ENCODE measurements at places on chromosomes 2 and 18.
A peak's percentile ranks its signal among the peaks of the same experiment; 100 is the strongest.

DNA sequence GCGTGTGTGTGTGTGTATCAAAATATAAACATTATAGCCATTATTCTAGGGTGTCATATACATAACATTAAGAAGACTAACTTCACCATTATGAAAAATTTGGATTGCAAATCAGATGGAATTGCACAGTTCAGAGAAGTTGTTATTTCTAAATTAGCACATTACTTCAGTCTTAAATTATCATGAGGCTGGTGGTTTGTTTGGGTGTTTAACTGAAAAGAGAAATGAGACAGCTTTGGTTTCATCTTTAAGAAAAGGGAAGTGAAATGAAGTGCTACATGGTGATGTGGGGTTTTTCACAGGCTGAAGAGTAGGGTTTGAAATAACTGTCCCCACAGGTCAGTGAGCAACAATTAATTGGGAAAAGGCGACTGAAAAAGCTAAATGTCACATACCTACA is 161.2 kb upstream of the XIRP2 start:
- DNase-seq = no peak

DNA sequence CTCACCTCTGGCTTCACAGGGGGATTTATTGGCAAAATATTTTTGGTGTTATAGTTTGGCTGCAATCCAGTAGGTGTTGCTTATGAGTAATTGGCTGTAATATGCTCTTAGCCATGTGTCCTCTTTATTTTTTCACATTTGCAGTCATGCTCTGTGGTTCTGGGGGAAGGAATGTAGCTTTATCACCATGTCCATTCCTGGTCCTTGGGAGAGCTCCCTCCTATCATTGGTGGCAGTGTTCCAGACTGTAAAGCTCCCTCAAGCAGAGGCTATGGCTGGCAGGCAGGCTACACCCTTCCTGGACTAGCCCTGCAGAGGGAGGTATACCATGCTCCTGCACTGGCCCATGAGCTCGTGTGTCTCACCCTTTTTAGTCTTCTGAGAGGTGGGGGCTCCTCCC is 120.0 kb upstream of the FSIP2 start:
- no peak for DNase-seq

DNA sequence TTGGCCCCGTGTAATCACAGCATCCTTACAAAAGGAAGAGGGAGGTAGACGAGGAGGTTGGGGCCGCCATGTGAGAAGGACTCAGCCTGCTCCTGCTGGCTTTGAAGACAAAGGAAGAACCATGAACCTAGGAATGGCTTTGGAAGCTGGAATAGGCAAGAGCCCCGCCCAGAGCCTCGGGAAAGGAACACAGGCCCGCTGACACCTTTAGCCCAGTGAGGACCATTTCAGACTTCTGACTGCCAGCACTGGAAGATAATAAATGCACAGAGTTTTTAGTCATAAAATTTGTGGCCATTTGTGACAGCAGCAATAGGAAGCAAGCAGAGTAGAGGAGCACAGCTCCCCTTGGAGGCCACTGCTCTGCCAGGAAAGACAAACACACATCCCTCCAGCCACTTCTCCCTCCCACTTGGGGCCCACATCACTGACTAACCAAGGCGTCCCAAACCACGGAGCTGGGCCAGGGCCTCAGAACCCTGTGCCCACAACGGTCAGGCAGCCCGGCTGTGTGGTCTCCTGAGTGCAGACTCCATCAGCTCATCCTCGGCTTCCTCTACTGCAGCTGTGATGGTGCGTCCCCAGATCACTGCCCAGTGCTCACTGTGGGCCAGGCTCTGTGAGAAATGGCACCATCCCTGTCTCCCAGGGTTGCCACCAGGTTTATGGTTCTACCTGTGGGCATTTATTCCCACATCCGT is 39.7 kb downstream of the TFCP2L1 start:
- DNase-seq = no peak

DNA sequence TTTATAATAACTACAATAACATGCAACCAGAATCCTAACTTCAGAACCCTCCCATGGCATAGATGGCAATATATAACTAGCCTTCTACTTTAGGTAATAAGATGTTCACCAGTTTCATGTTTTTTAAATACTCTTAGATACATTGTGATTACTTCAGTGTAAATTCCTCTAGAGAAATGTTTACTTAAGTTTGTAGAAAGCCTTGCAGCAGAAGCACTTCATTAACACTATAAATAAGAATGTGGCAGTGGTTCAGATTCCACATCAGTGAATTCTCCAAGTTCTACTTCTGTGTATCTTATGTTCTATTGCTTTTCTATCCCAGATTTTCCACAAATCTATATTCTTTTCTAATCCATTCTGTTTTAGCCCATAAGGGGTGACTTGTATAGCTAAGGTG is 1.2 kb upstream of the RAD51AP2 start:
- DNase-seq = no peak

DNA sequence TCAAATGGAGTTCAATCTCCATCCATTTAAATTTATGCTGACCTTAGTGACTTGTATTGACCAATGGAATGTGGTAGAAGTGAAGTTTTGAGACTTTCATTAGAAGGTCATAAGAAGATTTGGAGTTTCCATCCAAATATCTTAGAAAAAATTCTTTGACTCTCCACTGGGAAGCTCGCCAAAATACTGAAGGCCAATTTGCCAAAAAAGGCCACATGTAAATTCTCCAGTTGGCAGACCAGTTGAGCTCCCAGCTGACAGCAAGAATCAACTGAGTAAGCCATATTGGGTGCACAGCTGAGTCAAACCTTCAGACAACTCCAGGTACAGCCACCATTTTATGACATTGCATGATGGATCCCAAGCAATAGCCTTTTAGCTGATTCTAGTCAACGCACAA is 228.3 kb upstream of the SETBP1 start:
- DNase-seq = no peak

DNA sequence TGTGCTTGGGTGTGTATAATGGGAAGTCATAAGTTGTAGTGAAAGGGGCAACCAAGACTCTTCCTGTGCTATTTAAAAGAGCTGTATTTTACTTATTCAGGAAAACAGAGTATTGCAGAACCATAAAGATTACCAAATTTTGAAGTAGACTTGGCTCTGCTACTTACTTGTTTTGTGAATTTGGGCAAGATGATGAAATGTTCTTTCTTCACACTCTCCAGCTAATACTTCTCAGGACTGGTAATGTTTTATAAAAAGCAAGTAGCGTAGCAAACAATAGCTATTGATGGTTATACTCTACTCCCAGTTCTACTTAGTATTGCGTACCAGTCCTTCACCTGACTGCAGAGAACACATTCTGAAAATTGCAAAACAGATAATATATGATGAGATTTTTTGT is 374.1 kb downstream of the ARHGAP15 start:
- DNase-seq = no peak

- no peak for DNase-seq
Measured at GRCh38 chr2:204289066-204289465, 256.2 kb upstream of the PARD3B start.

DNA sequence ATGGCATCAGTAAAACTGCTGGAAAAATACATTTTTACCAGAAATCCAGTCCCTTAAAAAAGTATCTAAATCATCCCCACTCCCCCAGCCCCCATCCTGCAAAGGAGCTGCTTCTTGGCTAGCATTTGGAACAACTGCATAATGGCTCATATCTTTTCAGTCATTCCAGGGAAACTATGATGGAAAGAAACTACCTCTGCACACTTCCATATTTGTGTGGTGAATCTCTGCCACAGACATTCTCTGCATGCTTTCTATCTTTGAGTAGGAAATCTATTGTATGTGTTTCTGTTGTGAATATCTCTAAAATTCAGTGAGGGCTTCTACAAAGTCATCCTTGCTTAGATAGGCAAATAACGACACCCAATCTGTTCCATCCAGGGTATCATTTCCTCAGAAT is 632.3 kb downstream of the LRP1B start:
- no peak for DNase-seq

GRCh38 chr2:109438773-109439389 is 174.9 kb downstream of the SEPTIN10 start:
- DNase-seq = no peak

- no peak for DNase-seq
Measured at GRCh38 chr2:191155608-191156071, 4.8 kb upstream of the STAT4 start.

GRCh38 chr2:26644188-26644835 is 3.1 kb upstream of the CIB4 start:
- DNase-seq = no peak

DNA sequence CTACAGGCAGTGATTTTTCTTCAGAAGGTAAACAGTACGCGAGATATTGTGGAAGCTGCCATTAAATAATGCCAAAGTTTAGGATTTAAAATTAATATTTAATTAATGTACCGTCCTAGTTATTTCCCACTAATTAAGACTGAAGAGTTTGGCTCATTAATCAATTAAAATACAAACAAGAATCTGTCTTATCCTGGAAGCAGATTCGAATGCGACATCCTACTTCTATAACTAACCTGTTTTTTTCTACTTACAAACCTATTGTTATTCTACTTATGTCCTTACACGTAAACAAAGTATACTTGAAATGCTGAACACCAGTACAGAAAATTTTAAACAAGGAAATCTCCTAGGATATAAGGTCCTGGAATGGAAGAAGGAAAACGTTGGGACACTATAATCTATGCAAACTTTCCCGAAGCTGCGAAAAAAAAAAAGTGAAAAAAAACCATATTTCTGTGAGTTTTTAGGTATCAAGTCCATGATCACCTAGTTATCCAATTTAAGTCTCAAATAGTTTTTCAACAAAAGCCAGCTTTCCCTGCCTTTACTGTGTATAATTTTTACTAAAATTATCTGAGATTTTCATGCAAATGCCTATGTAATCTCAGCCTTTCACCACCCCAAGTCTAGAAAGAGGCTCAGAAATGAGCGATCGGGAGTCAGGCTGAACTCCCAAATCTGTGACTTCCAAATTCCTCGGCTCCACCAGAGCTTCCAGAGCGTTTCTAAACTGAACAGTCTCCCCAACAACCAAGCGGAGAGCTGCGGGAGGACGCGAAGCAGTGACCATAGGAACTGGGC is 1.2 kb upstream of the C2orf15 start:
- DNase-seq = no peak

- DNase-seq = no peak
Measured at GRCh38 chr2:70944111-70944690, 8.5 kb downstream of the ATP6V1B1 start.

- no peak for DNase-seq
Measured at GRCh38 chr2:74029714-74030397, 45.1 kb downstream of the TET3 start.

- DNase-seq = peak; percentile 88
Measured at GRCh38 chr2:134119713-134120405, 134.0 kb upstream of the MGAT5 start.

GRCh38 chr2:200411831-200412230 is 98.0 kb downstream of the KCTD18 start:
- DNase-seq = no peak

GRCh38 chr2:30862054-30862651 is 54.9 kb upstream of the CAPN13 start:
- peak; percentile 39 for DNase-seq

DNA sequence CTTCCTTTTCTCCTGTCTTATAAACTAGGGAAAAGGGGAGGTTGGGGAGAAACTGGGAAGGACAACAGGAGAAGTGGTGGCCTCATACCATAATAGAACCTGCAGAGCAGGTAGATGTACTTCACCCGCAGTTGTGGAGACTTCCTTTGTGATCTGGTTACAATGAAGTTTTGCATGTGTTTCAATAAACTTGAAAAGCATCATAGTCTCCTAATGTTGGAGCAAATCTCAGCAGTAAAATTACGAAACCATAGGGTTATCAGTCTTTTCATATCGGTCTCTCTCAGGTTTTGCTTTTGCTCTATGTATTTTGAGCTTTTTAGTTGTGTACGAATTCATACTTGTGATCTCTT is 30.5 kb downstream of the ANO7 start:
- DNase-seq = no peak

DNA sequence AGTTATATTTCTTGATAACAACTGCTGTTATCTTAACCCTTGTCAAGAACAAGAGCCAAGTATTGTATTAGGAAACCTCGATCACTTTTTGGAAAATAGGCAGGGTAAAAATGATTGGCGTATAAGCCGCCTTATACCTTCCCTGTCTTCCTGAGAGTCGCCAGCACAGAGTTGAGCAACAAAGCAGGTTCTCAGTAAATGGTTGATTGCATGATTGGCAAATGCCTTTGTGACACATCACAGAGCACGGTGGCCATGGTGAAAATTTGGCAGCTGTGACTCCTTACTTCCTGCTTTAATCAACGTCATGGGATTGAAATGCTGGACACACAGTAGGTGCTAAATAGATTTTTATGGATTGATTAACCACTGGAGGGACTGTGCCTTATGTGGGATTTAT is 3.9 kb upstream of the KLHL29 start:
- peak; percentile 39 for DNase-seq

GRCh38 chr2:48600204-48600813 is 17.3 kb upstream of the GTF2A1L start:
- no peak for DNase-seq

GRCh38 chr2:173050684-173051083 is 25.0 kb upstream of the MAP3K20 start:
- no peak for DNase-seq

- DNase-seq = peak; percentile 20
Measured at GRCh38 chr2:150485871-150486538, 1.5 kb downstream of the RND3 start.

- no peak for DNase-seq
Measured at GRCh38 chr2:309148-309953, 21.5 kb upstream of the ALKAL2 start.

- no peak for DNase-seq
Measured at GRCh38 chr2:229081411-229081810, 189.7 kb downstream of the PID1 start.

GRCh38 chr18:10490401-10491165 is 35.2 kb upstream of the NAPG start:
- peak; percentile 70 for DNase-seq

GRCh38 chr18:35581898-35582641 is 530 bp downstream of the GALNT1 start:
- DNase-seq = peak; percentile 40

DNA sequence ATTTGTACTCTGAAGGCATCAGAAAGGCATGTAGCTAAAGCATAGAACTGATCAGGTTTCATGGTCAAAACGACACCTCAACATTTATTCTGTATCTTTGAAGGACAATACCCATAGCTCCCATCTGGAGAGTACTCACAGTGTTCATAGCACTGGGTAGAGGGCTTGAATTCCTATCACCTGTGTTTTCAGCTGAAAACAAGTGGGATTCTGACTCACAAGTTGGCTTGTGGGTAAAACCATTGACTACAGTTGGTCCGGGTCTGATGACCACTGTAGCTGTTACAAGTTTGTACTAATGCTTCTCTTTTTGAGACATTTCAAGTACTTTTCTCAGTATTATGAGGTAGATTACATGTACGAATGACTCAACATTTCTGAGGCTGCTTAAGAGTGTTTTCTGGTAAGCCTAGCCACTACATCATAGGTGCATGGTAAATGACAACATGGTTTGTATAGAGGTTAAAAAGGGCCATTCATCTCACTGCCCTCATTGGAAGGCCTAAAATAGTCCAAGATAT is 68.6 kb upstream of the PELI1 start:
- DNase-seq = peak; percentile 65

- no peak for DNase-seq
Measured at GRCh38 chr18:47654988-47655387, 275.5 kb downstream of the SMAD2 start.

- DNase-seq = no peak
Measured at GRCh38 chr18:44942073-44942472, 261.4 kb downstream of the SETBP1 start.

- no peak for DNase-seq
Measured at GRCh38 chr2:209905691-209906090, 96.7 kb upstream of the RPE start.

- DNase-seq = no peak
Measured at GRCh38 chr2:187358531-187358930, 89.5 kb downstream of the CALCRL start.
